ENCODE measurements at places on chromosomes 3 and 15.
A peak's percentile ranks its signal among the peaks of the same experiment; 100 is the strongest.

DNA sequence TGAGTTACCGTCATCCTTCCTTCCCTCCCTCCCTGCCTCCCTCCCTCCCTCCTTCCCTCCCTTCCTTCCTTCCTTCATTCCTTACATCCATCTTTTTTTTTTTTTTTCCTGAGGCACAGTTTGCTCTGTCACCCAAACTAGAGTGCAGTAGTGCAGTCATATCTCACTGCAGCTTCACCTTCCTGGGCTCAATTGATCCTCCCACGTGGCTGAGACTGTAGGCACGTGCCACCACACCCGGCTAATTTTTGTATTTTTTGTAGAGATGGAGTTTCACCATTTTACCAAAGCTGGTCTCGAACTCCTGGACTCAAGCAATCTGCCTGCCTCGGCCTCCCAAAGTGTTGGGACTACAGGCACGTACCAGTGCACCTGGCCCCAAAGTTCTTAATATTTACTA is 25.8 kb downstream of the USP3 start:
- no peak for DNase-seq

GRCh38 chr3:146550743-146551510 is 6.5 kb upstream of the PLSCR1 start:
- DNase-seq: peak; percentile 51

- no peak for DNase-seq
Observed at GRCh38 chr15:49062900-49063299, 16.7 kb upstream of the SECISBP2L start.

GRCh38 chr15:65431731-65432130 is 9.0 kb upstream of the IGDCC4 start:
- DNase-seq: no peak

GRCh38 chr15:72179950-72180581 is 17.5 kb downstream of the GRAMD2A start:
- no peak for DNase-seq

DNA sequence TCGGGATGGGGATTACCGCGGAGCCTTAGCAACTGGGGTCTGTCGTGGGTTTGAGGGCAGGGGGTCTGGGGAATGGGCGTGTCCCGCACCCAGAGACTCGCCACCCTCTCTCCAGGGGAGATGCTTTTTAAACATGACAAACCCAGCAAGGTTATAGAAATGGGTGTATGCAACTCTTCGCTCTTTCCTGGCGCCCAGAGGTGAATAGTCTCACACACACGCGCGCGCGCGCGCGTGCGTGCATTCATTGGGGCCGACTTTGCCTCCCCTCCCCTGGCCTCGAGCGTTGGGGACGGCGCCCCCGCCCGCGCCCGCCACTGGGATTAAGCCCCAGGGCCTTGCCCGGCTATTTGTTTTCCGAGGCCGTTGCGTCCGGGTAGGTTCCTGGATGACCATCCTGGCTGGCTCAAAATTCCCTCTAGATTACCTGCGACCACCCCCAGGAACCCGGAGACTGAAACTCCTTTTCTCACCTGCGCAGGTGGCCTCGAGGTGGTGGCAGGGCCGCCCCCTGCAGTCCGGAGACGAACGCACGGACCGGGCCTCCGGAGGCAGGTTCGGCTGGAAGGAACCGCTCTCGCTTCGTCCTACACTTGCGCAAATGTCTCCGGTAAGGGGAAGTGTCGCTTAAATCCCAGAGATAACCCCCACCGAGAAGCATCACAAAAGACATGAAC is 777 bp downstream of the GPR160 start:
- DNase-seq: peak; percentile 55

GRCh38 chr3:30605706-30606300 is 598 bp upstream of the TGFBR2 start:
- no peak for DNase-seq

DNA sequence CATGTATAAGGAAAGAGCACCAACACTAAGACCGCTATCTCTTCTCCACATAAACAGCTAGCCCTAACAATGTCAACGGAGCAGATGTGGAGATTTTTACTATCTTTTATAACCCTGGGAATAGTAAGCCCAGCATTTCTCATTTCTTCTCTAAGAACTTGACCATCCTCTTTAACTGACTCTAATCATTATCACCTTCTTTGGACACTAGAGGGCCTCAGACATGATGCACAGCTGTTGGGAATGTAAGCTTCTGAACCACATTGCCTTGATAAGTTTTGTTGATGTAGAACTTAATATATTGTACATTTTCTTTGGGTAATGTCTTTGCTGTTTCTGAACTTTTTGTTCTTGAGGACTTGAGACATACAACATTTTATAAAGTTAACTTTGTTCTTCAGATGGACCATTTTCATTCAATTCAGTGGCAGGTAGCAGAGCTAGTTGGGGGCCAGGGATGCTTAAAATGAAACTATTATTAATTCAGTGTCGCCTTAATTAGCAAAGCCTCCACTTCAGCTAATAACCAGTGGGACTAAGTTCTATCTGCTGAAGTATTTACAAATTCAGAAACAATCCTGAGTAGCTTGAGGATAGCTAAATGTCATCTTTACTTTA is 9.6 kb upstream of the TAGLN3 start:
- DNase-seq: peak; percentile 16

- no peak for DNase-seq
Observed at GRCh38 chr3:73555076-73555475, 69.7 kb downstream of the PDZRN3 start.

DNA sequence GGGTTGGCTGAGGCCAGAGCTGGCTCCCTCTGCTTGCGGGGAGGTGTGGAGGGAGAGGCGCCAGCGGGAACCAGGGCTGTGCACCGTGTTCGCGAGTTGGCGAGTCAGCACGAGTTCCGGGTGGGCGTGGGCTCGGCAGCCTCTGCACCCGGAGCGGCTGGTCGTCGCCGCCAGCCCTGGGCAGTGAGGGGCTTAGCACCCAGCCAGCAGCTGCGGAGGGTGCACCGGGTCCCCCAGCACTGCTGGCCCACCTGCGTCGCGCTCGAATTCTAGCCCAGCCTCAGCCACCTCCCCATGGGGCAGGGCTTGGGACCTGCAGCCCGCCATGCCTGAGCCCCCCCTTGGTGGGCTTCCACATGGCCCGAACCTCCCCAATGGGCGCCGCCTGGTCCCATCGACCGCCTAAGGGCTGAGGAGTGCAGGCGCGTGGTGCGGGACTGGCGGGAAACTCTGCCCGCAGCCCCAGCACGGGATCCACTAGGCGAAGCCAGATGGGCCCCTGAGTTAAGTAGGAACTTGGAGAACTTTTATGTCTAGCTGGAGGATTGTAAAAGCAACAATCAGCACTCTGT is 125.6 kb downstream of the FRMD4B start:
- no peak for DNase-seq

DNA sequence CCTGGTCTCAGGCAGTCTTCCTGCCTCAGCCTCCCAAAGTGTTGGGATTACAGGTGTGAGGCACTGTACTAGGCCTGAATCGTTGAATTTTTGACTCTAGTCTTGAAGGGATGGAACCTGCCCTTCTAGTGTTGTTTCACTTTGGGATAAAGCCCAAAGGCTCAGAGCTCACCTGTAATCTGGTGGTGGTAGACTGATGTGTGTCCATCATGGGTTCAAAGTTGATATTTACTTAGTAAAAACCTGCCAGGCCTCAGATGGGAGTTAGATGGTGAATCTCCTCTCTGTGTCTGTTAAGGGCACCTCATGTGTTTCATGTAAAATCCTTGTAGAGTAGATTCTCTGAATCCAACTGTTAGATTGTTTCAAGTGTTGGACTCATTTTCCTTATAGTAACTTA is 41.1 kb downstream of the FNDC3B start:
- DNase-seq: no peak

DNA sequence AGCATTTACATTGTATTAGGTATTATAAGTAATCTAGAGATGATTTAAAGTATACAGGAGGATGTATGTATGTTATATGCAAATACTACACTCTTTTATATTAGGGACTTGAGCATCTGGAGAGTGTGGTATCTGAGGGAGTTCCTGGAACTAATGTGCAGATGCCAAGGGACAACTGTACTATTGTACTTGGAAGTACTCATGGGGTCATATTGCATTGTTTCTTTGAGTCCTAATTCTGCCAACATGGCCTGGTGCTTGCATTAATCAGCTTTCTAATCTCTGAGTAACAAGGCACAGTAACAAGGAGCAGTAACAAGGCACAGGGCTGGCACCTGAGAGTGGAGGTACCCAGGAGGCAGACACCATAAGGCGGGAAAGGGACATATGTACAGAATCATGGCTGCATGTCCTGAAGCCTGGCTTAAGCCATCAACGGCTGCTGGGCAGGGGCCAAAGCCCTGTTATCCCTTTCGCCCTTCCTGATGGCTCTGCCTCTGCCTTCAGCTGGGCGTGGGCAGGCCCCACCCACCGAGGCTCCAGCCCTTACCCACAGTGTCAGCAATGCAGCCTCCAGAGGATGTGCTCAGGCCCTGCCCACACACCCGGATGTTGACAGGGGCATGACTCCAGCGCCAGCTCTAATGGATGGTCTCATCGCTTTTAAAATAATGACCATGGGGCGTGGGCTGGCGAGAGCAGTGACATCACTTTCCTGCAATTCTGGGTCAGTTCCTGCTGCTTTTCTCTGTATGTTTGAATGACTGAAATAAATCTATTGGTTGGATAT is 22.9 kb downstream of the CEMIP start:
- DNase-seq: no peak

- no peak for DNase-seq
Observed at GRCh38 chr3:95911767-95912166, 902.6 kb upstream of the EPHA6 start.

GRCh38 chr15:25176616-25176923 is 221.8 kb downstream of the SNRPN start:
- no peak for DNase-seq

DNA sequence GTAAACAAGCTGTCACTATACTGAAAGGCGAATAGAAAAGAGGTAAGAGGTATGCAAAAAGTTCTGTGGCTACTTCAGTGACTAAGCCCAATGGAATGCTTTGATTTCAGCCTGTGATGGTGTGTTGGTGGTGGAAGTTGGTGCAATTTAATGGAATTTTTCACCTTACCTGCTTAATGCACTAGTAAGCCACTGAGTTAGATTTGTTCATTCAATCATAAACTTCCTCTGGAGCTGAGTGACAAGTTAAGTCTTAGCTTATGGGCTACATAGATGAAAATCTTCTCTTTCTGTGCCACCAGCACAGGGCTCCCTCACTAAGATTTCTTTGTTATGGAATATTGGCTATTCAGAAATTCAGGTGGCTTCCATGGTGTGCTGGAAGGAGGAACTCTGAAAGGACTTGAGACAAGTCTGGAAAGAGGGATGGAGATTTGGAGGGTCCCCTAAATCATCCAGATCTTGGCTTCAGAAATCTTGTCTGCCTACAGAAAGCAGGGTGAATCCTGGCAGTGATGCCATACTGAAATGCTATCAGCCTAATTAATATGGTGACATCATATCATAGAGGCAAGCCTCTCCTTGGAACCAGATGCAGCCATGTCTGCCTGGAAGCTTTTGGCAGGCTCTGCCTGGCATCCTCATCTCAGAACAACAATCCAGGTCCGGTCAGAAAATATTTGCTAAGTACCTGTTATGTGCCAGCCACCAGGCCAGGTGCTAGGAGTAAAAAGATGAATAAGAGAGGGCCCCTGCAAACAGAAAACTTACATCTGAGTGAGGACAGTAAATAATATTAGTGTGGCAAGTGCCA is 8.1 kb upstream of the GAP43 start:
- peak; percentile 9 for DNase-seq

DNA sequence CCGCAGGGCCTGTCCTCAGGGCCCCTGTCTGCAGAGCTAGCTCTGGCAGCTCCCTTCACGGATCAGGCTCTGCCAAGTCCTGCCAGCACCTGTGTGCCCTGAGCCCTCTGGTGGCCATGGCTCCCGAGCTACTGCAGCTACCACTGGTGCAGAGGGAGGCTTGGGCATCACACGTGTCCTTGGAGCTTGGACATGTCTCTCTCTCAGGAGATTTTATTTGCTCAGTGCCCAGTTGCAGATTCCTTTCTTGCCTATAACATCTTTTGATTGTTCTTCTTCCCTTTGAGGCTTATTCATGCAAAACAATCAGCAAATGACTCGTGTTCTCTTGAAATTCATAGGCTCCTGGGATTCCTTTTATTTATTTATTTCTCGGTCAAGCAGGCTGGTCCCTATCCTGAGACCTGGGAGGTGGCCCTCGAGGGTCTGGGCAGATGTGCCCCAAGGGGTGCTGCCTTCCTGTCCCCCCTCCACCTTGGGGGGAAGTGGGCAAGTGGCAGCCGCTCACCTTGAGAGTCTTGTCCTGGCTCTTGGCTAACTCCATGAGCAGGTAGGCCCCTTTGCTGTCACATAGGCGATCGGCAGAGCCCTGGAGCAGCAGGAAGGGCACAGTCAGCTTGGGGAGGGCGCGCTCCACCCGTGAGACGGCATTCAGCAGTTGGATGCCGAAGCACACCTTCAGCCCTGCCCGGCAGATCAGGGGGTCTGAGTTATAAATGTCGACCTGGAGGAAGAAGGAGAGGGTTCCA is 21.9 kb downstream of the ABTB1 start:
- DNase-seq: peak; percentile 35

GRCh38 chr3:173502983-173503568 is 105.5 kb downstream of the NLGN1 start:
- no peak for DNase-seq

GRCh38 chr3:7695049-7695448 is 806.6 kb upstream of the LMCD1 start:
- no peak for DNase-seq

DNA sequence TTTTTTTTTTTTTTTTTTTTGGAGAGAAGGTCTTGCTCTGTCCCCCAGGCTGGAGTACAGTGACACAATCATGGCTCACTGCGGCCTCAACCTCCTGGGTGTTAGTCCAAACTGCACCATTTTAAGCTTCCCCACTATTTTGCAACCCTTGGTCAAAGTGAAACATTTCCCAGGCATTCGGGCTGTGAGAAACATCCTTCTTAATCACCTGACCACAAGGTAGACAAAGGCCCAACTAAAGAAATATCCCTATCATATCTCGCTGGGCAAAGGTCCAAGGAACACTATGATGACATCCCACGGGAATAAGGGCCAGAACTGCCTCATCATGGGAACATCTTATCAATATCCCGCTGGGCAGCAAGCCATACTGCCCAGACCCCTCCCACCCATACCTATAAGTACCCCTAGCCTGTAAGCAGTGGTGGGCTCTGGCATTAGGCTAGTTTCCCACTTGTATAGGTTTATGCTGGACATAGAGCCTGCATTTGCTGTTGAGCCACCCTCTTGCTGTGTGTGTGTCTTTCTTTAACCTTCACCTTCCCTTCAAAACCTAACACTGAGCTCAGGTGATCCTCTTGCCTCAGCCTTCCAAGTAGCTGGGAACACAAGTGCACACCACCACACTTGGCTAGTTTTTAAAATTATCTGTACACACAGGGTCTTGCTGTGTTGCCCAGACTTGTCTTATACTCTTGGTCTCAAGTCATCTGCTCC is 95.2 kb downstream of the SEMA5B start:
- peak; percentile 83 for DNase-seq

- peak; percentile 73 for DNase-seq
Observed at GRCh38 chr15:62068810-62069167, 2.0 kb downstream of the C2CD4A start.

GRCh38 chr3:67593761-67594234 is 60.6 kb downstream of the SUCLG2 start:
- peak; percentile 62 for DNase-seq
